Renal cortical epithelial cell (primary cell): ENCODE measurements at places on chromosomes 11 and 22.

GRCh38 chr11:11250470-11250869 lies 102.6 kb downstream of the CSNK2A3 start:
- peak; percentile 63 for DNase-seq

DNA sequence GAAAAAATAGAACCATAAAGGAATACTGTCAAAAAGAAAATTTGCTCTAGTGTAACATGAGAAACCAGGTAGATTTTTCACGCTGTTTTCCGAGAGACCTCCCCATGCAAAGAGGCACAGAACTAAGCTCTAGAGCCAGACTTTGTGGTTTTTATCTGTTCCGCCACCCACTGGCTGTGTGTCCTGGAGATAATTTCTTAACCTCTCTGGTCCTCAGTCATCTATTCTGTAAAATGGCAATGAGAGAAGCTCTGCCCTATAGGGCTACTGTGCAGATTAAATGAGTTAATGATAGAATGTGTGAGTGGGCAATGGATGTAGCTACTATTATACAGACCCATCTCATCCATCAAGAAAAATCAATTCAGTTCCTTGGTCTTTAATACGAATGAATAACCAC lies 9.4 kb upstream of the SIGIRR start:
- DNase-seq = no peak

DNA sequence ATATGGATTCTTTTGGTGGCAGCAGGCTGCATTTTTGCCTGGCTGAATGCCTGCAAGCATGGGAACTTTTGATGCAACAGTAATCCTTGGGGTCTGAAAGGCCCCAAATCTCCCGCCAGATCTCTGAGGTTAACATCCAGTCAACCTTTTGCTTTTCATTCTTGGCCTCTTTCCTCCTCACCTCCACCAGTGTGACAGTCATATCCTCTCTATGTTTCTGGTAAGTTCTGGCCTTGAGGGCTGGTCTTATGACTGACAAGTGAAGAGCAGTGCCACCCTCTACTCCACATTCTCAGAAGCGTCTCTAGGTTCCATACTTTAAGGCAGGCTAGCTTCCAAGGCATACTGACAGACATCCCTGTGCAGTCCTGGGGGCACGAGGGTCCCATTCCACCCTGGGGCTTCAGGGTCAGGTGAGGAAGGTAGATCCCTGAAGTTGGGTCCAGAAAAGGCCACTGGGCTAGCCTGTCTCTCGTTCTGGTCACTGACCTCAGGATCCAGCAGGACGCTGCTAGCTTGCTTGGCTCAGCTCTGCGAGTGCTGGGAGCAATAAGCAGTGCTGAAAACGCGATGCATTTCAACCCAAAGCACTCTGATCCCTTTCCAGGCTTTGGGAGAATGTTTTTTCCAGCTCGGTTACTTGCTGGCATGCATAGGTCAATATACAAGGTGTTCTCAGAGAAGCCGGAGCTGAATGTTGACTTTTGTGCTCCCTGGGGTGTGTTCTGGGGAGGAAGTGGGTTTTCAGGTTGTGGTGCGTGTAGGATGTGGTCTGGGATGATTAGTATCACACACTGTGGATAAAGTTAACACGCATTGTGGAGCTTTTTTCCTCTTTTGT lies 75.2 kb downstream of the PTPRJ start:
- DNase-seq = peak; percentile 98

DNA sequence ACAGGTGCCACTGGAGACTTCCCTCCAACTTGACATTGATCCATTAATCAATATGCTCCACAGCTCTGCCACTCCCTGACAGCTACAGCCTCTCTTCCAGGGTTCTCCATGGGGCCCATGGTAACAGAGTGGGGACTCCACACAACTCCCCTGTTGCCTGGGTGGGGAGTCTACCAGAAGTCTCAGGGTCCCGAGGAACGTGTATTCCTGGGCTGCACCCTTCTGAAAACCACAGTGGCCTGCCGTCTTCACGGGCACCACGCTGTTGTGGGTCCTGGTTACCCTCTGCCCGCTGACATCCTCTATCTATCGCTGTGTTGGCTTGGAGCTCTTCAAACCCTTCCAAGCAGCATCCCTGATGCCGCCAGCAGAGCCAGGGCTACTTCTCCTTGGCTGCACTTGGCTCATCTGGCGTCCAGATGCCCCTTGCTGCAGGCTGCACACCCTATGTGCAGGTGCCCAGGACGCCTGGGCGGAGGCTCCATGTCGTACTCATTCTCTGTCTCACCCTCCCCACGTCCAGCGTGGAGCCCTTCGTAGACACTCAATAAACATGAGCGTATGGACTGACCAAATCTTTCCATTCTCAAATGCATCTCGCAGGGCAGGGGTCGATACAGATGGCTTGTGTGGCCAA lies 1341.8 kb downstream of the TBC1D22A start:
- no peak for DNase-seq

DNA sequence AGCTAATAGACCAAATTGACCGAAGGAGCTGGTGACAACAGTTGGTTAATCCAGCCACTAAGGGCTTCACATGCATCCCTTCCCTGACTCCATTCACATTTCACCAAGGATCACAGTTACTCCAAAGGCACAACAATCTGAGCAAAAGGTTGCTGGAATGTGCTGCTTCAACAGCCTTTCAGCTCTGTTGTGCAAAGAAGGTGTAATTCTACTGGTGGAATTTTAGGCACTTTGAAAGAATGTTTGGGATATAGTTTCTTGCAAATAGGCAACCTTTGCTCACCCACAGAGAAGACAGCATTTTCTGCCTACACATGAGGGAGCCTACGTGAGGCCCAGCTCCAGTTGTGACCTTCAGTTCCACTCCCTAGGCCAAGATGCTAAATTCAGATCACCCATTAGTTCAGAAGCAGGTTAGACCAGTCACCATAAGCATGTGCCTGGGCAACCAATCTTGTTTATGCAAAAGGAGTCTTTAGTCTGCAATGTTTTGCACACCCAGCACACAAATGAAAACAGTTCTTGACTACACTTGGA lies 21.6 kb upstream of the FCHSD2 start:
- DNase-seq = no peak

DNA sequence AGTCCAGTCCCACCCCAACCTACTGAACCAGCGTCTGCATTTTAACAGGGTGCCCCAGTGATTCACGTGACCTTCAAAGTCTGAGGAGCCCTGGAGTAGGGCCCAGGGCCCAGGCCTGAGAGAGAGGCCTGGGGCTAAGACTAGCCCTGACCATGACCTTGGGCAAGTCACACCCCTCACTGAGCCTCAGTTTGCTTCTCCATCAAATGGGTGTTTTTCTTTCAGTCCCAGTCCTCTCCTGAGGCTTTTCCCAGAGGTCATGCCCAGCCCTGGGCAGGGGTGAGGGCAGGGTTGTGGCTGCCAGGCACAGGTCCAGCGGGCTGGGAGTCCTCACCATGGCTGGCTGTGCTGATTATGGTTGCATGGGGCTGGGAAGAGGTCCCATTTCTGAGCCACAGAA lies 33.0 kb upstream of the GCAT start:
- no peak for DNase-seq

- DNase-seq = no peak
These were observed 132.3 kb upstream of the PARVA start for GRCh38 chr11:12245091-12245490.

- no peak for DNase-seq
These were observed 196.9 kb downstream of the CSNK2A3 start for GRCh38 chr11:11155962-11156815.

GRCh38 chr11:34268906-34269430 lies 88.8 kb downstream of the ABTB2 start:
- DNase-seq = no peak

- peak; percentile 70 for DNase-seq
These were observed 23.7 kb upstream of the CBX7 start for GRCh38 chr22:39176143-39176713.

- DNase-seq = no peak
These were observed 41.8 kb upstream of the ACCSL start for GRCh38 chr11:44005956-44006355.

GRCh38 chr22:27534720-27535125 lies 266.8 kb downstream of the MN1 start:
- peak; percentile 28 for DNase-seq

GRCh38 chr11:96538104-96538503 lies 148.3 kb downstream of the JRKL start:
- no peak for DNase-seq

- peak; percentile 36 for DNase-seq
These were observed 37.1 kb downstream of the SVIP start for GRCh38 chr11:22792497-22792896.

DNA sequence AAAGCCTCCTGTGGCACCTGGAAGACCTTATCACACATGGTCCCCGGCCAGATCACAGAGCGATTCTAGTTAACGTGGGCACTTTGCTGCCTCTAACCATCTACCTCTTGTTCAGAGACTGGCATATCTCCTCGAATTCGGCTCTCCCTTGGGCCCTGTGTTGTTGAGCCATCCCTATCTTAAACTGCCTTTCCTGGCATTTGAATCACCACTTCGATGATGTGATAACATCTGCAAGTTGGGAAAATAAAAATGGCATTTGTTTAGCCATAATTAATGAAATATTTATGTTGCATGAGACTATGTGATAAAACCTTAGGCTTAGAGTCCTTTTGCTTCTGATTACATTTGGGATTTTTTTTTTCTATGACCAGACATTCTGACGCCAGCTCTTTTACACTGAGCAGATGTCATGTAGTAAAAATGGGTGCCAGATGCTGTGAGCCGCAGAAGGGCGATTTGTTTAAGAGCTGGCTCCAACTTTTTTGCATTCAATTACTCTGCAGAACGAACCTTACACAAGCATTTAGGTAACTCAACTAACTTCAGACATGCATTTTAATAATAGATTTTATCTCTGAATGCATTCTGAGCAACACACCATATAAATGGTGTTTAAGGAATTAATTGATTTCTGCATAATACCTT lies 58.5 kb upstream of the PARVA start:
- peak; percentile 2 for DNase-seq

GRCh38 chr11:13137844-13138301 lies 128.8 kb downstream of the RASSF10 start:
- peak; percentile 73 for DNase-seq

DNA sequence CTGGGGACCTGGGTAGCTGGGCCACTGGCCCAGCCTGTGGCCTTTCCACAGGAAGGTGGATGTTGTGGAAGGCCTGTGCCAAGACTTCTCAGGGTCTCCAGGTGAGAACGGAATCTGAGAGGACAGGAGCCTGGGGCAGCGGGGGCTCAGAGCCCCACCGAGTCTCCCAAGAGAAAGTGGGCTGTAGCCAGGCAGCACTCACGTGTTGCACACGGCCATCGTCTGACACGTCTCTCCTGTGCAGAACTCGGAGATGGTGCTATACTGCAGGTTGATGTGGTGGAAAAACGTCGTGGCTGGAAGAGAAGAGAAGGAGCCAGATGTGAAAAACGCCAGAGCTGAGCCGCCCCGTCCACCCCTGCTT lies 6.4 kb downstream of the MOB2 start:
- DNase-seq = no peak

- DNase-seq = no peak
These were observed 300.6 kb downstream of the TBC1D22A start for GRCh38 chr22:47063071-47063509.

GRCh38 chr11:17763244-17763643 lies 28.7 kb downstream of the KCNC1 start:
- no peak for DNase-seq

GRCh38 chr11:115191761-115192160 lies 312.5 kb downstream of the CADM1 start:
- peak; percentile 29 for DNase-seq

DNA sequence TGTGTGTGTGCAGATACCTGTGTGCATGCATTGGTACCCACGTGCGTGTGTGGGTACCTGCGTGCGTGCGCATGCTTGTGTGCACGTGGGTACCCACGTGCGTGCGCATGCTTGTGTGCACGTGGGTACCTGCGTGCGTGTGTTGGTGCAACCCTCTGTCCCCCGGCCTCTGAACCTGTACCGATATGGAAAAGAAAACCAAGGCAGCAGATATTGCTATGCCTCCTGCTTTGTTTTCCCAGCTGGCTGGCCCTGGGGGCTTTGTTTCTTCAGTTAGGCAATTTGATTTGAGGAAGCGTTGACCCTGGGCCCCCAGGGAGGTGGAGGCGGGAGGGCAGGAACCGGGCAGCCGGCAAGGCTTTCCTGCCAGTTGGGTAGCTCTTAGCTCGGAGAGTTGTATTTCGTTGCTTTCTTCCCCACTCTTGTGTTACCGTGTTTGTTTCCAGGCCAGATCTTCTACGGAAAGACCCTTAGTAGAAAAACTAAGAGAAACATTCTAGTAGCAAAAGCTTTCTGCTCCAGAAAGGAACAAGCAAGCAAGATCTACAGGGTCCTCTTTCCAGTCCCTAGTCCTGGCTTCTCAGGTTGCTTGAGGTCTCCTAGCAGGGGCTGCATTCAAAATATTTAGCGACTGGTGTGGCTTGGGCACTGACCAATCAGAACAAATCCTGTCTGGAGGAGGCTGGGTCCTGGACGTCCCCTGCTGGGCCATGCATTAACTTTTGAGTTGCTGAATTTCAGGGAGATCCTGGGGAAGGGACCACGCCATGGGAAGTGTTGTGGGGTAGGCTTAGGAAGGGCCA lies 26.3 kb upstream of the SORL1-AS1 start:
- no peak for DNase-seq

DNA sequence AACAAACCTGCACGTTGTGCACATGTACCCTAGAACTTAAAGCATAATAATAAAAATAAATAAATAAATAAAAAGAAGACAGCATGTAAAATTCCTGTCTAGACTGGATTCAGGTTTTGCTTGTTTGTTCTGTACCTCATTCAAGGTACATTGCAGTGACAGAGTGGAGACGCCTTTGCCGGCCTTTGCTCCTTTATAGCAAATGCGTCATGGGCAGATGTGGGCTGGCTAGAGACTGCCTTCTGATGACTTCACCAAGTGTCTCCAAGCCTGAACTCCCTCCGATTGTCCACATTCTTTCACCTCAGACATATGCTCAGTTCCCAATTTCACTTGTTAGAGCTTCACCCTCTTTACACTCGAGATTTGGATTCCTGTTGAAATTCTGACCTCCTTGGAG lies 147.8 kb upstream of the ARHGAP20 start:
- no peak for DNase-seq

- DNase-seq = peak; percentile 90
These were observed 1.4 kb downstream of the TSPAN4 start for GRCh38 chr11:843818-844692.

- no peak for DNase-seq
These were observed 11.6 kb downstream of the PPFIBP2 start for GRCh38 chr11:7525424-7525823.

GRCh38 chr22:43550672-43551071 lies 138.9 kb downstream of the MPPED1 start:
- DNase-seq = no peak

- DNase-seq = no peak
These were observed 681.3 kb downstream of the NTM start for GRCh38 chr11:132051704-132052103.

- no peak for DNase-seq
These were observed 3.1 kb upstream of the CLDN5 start for GRCh38 chr22:19527321-19527721.

- DNase-seq = no peak
These were observed 5.6 kb downstream of the PIM3 start for GRCh38 chr22:49966041-49966773.

GRCh38 chr11:2912498-2912897 lies 16.7 kb downstream of the PHLDA2 start:
- peak; percentile 86 for DNase-seq

GRCh38 chr22:43622886-43623285 lies 189.2 kb downstream of the EFCAB6 start:
- DNase-seq = no peak
